ENCODE measurements at places on chromosomes 16 and 17. TPM values are rescaled to one million over a fixed set of nuclear protein-coding genes. Genes with fewer than 3 reads are reported as not detected.

The WSB1 gene
- total RNA-seq = 84.6 TPM

The TEKT5 gene
- total RNA-seq = not detected

The CXCL16 gene
- total RNA-seq = 1.7 TPM

The RHBDF2 gene
- total RNA-seq = 34.4 TPM

The SLFN14 gene
- total RNA-seq = 0.32 TPM

The SLC2A4 gene
- 0.11 TPM for total RNA-seq

The HASPIN gene
- total RNA-seq = 18.4 TPM

The VMO1 gene
- total RNA-seq = 0.32 TPM

The LPO gene
- not detected for total RNA-seq

The MRM3 gene
- total RNA-seq = 37.9 TPM

The PRR35 gene
- total RNA-seq = not detected

The CACNG1 gene
- total RNA-seq = not detected

The CLEC18B gene
- 0.32 TPM for total RNA-seq

The KCNAB3 gene
- 6.7 TPM for total RNA-seq

The KRT25 gene
- not detected for total RNA-seq

The PIK3R5 gene
- total RNA-seq = 24.6 TPM

The NME3 gene
- 27.0 TPM for total RNA-seq

The PYY gene
- total RNA-seq = not detected

The ICAM2 gene
- total RNA-seq = 72.6 TPM

The PLCG2 gene
- total RNA-seq = 16.6 TPM

The HLF gene
- 0.51 TPM for total RNA-seq

The MMP25 gene
- 1.3 TPM for total RNA-seq

The MYH13 gene
- total RNA-seq = not detected

The IL17C gene
- total RNA-seq = not detected

The CHST5 gene
- total RNA-seq = 0.44 TPM

The CDK5RAP3 gene
- total RNA-seq = 170 TPM

The IRX5 gene
- total RNA-seq = 0.13 TPM

The ALOX15B gene
- total RNA-seq = not detected

The CHRNE gene
- total RNA-seq = 0.42 TPM

The NPIPB6 gene
- 2.1 TPM for total RNA-seq

The KRT40 gene
- not detected for total RNA-seq

All from activated CD8-positive, alpha-beta memory T cell treated with anti-CD3 and anti-CD28 coated beads for 36 hours (primary cell).